Skeletal muscle tissue (tissue), 5 donors: ENCODE measurements at places on chromosomes 7 and 10. TPM values are rescaled to one million over a fixed set of nuclear protein-coding genes. Genes with fewer than 3 reads are reported as not detected.

The CH25H gene
- total RNA-seq, result under 0.01 TPM

The ASZ1 gene
- total RNA-seq, result not detected

The RSPH10B gene
- total RNA-seq, result 2.1 TPM

The CPEB3 gene
- 3.1 TPM for total RNA-seq

The TRIM50 gene
- total RNA-seq, result 0.52 TPM

The HTR7 gene
- under 0.01 TPM for total RNA-seq

The HOXA7 gene
- 1.6 TPM for total RNA-seq

The ABCB1 gene
- under 0.01 TPM for total RNA-seq

The WEE2 gene
- total RNA-seq, result not detected

The AKR1C2 gene
- total RNA-seq, result 4.2 TPM

The MALRD1 gene
- 2.1 TPM for total RNA-seq

The HSPA12A gene
- 8.4 TPM for total RNA-seq
